ENCODE measurements at places on chromosomes 11 and 22. TPM values are rescaled to one million over a fixed set of nuclear protein-coding genes. Genes with fewer than 3 reads are reported as not detected.

- H3K36me3 ChIP-seq: no peaks in the 10 kb centered on the region
- DNase-seq: no peak
- H3K27ac ChIP-seq: peak overlapping the region; percentile 51
- H3K4me1 ChIP-seq: no peaks in the 10 kb centered on the region
Observed at GRCh38 chr11:79113054-79113690, 327.7 kb downstream of the TENM4 start.

DNA sequence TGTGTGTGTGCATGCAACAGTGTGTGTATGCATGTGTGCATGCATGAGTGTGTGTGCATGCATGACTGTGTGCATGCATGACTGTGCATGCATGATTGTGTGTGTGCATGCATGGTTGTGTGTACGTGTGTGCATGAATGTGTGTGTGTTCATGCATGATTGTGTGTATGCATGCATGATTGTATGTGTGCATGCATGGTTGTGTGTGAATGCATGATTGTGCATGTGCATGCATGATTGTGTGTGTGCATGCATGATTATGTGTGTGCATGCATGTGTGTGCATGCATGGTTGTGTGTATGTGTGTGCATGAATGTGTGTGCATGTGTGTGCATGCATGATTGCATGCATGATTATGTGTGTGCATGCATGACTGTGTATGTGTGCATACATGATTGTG, 1052.0 kb downstream of the TBC1D22A start:
- no peaks in the 10 kb centered on the region for H3K4me1 ChIP-seq
- no peaks in the 10 kb centered on the region for H3K36me3 ChIP-seq
- DNase-seq: no peak
- H3K4me3 ChIP-seq: no peak overlapping the region
- no peaks in the 10 kb centered on the region for H3K27me3 ChIP-seq

PANX2 gene
- total RNA-seq: 11.2 TPM

GRM5 gene
- total RNA-seq: 0.07 TPM

DNA sequence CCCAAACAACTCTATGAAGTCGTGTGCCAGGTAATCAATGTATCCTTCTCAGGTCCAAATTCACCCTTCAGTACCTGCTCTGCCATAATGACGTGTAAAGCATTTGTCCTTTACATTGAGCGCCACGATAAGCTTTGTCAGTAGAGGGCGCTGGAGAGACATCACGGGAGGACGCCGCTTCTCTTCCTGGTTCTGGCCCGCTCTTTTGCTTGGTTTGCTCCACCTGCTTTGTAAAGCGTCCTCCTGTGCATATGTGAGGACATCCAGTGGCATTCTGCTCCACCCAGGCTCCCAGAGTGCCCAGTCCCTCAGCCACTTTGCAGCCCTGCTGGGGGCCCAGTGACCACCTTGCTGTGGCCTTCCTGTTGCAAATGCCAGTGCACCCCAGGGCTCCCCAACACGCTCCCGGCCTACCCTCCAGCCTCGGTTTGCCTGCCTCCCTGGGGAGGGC, 61.1 kb downstream of the WT1 start:
- DNase-seq: peak; percentile 91
- H3K36me3 ChIP-seq: no peaks in the 10 kb centered on the region
- H3K4me1 ChIP-seq: no peaks in the 10 kb centered on the region
- no peak overlapping the region for H3K4me3 ChIP-seq
- no peak overlapping the region for H3K27ac ChIP-seq

SLC22A25 gene
- not detected for total RNA-seq

DNA sequence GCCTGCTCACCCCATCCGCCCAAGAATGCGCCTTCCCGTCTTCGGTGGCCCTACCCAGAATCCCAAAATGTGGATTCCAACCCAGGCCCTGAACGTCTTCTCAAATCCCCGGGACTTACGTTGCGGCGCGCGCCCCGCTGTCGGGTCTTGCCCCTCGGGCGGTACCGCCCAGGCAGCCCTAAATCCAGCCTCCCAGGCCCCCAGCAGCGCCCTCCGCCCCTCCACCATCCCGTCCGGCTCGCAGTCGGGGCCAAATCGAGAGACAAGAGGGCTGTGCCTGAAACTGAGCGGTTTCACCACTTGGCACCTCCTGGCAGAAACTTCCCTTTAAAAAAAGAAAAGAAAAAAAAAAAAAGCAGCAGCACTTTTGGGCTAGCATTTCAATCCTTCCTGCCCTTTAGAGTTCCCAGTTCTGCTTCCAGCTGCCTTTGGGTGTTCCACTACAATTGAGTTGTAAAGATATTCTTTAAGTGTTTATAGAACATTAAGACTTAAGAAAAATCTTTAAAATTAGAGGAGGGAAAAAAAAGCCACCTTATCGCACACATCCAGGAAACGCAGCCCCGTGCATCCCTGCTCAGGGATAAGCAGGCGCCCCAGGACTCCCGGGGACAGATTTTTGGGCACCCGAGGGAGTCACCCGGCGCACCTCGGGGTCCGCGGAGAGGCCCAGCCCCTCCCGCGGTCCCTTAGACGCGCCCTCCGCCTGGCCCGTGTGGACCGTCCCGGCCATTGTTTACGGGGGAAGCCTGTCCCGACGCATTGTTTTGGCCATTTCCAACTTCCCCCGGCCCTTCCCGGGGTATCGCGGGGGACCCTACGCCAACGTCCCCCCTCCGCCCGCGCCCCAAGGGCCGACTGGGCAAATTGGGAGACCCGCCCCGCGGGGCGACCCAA, 57.6 kb downstream of the KCNJ4 start:
- no peaks in the 10 kb centered on the region for H3K36me3 ChIP-seq
- H3K4me3 ChIP-seq: peak overlapping the region; percentile 94
